ENCODE measurements at places on chromosomes 5 and 9. TPM values are rescaled to one million over a fixed set of nuclear protein-coding genes. Genes with fewer than 3 reads are reported as not detected.

OR1J2 gene
- not detected for total RNA-seq

FAM221B gene
- total RNA-seq, result not detected

- DNase-seq, result no peak
These were observed 115.1 kb downstream of the PALM2AKAP2 start for GRCh38 chr9:109894921-109895758.

DNA sequence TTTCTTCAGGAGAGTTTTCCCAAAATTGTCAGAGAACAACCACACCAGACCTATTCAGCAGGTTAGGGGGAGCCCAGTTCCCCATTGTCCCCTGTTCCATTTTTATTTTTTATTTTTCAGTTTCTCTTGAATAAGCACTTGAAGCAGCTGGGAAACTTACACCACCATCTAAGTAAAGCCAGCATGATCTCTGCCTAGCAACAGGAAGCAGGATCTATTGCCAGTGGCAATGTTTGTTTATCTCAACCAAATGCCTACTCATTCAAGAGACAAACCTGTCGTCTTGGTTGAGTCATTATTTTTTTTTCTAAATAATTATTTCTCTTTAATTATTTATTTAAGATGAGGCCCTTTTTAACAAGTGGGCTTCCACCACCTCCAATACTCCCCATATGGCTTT is 379.3 kb downstream of the PLK2 start:
- DNase-seq, result peak; percentile 29

- peak; percentile 67 for DNase-seq
These were observed 493.0 kb downstream of the AGTPBP1 start for GRCh38 chr9:85248514-85249312.

DNA sequence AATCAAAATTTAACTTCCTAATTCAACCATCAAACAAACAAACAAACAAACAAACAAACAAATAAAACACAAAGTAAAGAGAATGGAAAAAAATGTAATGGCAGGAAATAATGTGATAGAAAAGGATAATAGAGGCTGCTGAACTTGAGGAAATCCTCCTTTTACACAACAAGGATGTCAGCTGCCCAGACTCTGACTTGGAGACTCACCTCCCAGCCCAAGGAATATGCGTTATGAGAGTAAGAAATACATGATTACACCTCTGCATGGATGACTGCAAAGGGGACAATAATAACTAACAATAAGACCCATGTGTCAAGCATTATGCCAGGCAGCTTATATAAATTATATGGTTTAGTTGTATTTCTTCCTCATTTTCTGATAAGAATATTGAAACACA is 46.6 kb upstream of the JAK2 start:
- no peak for DNase-seq

DNA sequence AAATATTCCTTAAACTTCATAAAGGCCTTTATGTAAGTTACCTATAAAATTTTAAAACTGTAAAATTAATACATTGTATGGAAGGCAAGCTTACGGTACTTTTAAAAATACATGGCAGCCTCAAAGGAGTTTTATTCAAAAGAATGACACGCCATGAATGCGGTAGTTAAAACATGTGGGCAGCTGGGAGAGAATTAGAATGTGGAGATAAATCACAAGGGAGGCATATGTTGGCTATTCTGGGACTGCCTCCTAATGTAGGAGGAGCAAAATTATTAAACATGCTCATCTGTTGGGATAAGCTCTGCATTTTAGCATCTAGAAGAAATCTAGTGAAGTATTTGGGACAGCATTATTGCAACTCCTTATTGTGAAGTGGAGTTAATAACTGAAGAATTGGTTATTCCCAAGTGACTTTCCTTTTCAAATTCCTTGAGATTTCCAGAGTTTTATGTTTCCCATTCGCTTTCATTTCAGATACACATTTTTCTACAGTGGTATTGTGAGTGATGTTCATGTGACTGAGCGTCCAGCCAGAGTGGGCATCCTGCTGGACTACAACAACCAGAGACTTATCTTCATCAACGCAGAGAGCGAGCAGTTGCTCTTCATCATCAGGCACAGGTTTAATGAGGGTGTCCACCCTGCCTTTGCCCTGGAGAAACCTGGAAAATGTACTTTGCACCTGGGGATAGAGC is 109.4 kb downstream of the CMYA5 start:
- no peak for DNase-seq

- DNase-seq, result no peak
These were observed 141.4 kb downstream of the LRRC70 start for GRCh38 chr5:62720031-62720441.

All from Daoy (cell line).